ENCODE measurements at places on chromosomes 7 and 10.

- DNase-seq, result no peak
Measured at GRCh38 chr10:47231414-47231813, 68.6 kb upstream of the GDF10 start.

DNA sequence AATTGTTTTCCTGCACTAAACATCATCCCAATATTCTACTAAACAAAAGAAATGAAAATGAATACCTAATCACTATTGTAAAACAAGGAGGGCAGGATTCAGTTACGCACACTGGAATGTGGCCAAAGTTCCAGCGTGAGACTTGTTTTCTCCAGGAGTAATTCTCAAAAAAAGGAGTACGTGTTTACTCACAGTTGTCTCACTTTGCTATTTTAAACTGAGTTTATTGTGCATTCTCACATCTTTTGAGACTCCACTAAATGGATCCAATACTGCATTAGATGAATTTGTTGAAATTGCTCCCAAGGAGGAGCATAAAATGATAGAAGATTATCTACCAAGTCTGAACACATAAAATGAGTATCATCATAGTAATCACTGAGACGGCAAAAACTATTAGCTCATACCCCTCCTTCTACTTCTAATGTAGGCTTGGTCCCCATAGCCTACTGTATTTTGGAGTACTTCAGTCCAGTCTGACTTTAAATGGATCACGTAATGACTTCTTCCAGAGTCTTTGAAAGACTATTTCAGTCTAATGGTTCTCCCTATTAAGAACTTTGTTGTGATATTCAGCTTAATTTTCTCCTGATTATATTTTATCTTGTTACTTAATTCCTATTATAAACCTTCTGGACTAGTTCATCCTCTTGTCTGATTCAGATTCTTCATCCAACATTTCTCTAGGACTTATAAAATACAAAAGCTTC is 3.8 kb downstream of the GRM3 start:
- no peak for DNase-seq

DNA sequence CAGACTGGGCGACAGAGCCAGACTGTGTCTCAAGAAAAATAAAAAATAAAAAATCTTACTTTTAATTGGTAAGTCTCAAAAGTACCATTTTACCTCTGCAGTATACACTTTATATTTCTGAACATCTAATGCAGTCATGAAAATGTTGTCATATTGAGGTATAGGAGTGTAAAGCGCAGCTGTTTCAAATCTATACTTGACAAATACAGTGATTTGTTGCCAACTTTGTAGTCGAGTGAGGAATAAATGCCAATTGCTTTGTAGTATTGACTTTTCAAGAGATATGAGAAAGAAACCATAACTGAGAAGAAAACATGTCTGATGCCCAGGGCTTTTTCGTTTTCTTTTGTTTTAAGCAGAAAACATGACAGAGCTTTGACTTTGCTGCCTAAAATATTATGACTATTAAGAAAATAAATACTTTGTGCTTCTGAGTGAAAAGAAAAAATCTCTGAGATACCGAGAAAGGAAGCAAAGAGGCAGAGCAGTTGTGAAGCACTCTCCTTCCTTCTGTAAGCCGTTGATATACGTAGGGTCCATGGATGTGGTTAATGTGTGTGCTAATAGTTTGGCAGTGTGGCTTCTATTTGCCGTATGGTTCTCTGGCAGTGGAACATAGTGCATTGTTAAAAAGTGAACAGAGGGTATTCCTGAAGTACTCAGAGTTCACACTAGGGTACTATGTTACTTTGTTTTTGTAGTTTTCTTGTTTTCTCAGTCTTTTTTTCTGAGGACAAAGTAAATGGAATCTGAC is 38.2 kb downstream of the AVL9 start:
- no peak for DNase-seq

GRCh38 chr7:113374955-113375354 is 256.6 kb upstream of the SMIM30 start:
- DNase-seq, result no peak

GRCh38 chr10:116255886-116256751 is 16.9 kb downstream of the GFRA1 start:
- DNase-seq, result no peak

DNA sequence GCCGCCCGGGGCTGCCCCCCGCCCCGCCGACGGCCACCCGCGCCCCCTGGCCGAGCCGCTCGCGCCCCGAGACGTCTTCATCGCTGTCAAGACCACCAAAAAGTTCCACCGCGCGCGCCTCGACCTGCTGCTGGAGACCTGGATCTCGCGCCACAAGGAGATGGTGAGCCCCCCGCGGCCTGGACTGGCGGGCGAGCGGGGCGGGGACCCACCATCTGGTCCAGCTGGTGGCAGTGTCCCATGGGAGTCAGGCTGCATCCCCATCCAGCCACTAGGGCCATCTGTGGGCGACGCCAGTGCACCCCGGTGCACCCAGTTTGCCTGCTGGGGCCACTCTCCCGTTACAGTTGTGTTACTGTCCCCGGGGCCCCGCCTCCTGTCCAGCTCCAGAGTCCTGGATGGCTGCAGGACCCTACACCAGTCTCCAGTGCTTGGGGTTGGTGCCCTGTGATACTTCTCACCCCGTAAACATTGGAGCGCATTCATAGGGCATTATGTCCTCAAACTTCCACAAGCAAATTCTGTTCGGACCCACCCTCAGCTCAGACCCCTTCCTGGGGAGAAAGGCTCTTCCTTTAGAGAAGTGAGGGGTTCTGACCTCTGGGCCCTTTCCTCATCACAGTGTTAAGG is 672 bp downstream of the LFNG start:
- DNase-seq, result no peak

DNA sequence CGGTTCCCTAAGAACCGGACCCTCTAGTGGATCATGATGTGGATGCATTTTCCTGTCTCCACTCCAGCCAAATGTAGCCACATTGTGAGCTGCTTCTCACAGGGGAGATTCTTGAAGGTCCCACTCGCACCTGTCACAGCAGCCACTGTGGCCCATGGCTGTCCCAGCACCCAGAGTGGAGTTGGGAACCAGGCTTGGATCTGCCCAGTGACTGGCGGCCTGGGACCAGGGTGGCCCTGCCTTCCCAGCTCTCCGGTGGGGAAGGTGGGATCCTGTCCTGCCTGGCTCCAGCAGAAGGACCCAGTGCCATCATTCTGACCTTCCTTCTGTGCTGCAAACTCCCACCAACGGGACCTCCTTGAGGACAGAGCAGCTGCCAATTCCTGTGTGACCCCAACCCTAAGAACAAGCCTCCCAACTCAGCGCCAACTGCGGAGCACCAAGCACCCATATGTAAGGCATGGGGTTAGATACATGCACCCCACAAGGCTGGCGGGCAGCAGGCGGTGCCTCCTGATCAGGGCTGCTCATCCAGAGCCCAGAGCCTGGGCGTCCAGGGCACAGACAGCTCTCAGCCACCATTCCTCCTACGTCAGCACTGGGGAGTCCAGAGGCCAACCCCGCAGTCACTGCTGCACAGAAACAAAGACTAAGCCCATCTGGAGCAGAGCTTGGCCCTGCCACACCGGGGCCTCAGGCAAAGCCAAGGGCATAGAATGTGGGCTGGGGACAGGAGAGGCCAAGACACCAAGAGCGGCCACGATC is 28.8 kb downstream of the EBF3 start:
- DNase-seq, result no peak

GRCh38 chr10:17737027-17737965 is 14.7 kb upstream of the TMEM236 start:
- DNase-seq, result no peak

- no peak for DNase-seq
Measured at GRCh38 chr10:6847561-6847960, 267.5 kb upstream of the PRKCQ start.

GRCh38 chr7:131039836-131040235 is 287.8 kb upstream of the MKLN1 start:
- DNase-seq, result no peak

DNA sequence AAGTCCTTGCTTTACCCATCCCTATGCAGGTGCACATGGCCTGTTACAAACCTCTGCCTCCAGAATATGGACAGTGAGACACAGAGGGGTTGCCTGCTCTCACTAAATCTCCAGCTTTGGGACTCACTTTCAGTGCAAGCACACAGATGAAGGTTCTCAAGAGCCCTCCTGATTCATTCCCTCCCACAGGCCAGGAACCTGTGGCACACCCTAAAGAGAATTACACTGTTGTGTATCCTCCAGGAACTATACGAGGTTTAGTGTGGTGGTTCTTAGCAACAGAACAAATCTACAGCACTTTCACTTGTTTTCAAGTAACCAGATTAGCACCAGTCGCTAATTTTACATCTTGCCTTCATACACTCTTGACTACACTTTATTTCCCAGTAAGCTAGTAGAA is 192.3 kb downstream of the PLXNA4 start:
- no peak for DNase-seq

DNA sequence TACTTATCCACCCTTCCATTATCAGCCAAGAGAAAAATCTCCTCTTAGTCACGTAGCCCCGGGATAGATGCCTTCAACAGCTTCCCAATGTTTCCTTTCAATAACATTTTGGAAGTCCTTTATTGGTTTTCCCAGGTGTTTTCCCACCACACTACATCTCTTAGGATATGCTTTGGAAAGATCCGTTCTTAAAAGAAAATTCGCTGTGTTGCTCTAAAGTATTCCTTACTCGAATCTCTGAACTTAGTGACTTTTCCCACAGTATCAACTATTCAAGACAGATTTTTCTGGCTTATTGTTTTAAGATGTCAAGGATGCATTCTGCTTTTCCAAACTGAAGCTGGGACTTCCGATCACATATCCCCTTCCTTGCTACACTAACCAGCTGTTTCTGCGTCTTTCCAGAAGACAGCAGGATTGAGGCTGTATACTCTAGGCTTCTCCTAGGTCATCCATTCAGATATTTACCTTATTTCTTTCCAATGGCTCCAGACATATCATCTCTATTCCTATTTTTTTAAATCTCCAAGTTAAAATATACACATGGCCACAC is 36.5 kb upstream of the SVIL start:
- no peak for DNase-seq

DNA sequence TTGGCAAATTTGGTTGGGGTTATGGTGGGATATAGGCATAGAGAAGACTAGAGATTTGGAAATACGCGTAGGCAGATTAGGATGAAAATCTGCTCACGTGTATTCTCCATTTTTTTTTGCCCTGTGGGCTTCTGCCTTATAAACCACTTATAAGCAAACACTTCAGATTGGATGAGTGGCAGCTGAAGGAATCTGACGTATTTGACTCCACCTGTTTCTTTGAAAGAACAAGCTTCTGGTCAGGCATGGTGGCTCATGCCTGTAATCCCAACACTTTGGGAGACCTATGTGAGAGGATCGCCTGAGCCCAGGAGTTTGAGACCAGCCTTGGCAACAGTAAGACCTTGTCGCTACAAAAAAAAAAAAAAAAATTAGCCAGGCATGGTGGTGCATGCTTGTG is 5.1 kb downstream of the STK31 start:
- DNase-seq, result no peak

- no peak for DNase-seq
Measured at GRCh38 chr10:126917375-126917774, 12.1 kb downstream of the DOCK1 start.

DNA sequence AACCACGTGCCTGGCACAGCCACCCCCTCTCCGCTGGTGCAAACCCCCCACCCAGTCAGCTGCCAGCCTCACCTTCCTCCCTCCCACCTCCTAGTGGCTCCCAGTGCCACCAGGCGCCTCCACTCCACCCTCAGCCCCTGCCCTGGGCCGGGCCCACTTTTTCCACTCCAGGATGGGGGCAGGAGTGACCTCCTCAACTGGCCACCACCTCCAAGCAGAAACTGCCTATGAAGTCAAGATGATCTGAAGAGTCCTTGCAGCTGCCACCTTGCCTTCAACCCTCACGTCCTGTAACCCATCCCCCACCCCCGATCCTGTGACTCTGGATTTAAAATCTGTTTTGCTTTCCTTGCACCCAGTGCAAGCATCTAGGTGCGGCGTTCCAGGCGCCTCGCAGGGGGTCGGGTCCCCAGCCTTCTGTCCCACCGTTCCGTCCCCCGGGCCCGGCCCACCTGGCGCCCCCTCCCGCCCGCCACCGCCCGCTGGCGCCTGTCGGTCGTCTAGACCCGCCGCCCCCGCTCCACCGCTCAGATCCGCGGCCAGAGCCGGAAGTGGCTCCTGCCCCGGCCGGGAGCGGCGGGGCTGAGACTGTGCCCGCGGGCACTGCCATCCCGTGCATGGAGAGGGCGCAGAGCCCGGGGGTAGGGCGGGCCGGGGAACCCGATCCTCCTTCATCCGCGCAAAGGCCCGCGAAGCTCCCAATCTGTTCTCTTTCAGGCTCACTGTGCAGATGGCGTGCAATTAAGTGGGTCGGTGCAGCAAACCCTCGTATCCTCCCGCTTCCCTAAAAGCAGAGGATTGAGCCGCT is 51.2 kb upstream of the GTF2I start:
- no peak for DNase-seq

- no peak for DNase-seq
Measured at GRCh38 chr10:110498982-110499795, 1.5 kb downstream of the DUSP5 start.

DNA sequence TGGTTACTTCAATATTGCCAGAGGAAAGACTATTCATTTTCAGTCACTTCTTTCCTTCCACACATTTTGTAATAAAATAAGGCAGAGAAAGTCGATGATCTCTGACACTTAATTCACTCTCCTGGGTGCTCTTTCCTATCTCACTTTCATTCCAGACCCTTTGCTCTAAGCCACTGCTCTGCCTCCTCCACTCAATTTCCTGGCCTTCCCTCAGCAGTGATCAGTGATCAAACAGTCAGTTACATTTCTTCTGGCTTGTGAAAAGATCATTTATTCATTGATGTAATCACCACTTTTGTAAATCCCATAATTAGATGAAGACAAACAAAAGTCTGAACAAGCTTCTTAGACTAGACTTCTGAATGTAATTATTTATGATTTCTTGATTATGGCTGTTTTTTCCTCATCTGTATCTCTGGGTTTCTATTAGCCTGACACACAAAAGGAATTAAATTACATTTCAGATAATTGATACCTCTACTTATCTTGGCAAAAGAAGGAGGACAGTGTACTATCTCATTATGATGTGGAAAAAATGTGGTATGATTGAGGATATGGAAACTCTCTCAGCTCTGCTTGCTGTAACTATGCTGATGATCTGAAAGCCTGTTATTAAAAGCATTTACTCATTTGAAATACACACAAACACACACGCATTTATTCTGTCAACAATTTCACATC is 1102.3 kb downstream of the GRM8 start:
- no peak for DNase-seq
